A549 treated with AZD2906 at 1 μM for 4 hours (cell line): ENCODE measurements at places on chromosomes 6 and 20. TPM values are rescaled to one million over a fixed set of nuclear protein-coding genes. Genes with fewer than 3 reads are reported as not detected.

Gene RIPPLY2
- total RNA-seq = 0.33 to 0.70 TPM (median 0.38 TPM) in 5 replicates

Gene EBF4
- total RNA-seq = 2.2 to 3.3 TPM (median 3.2 TPM) in 5 replicates

Gene ACSS2
- total RNA-seq = 9.1 to 9.9 TPM (median 9.7 TPM) in 5 replicates

Gene ZNF165
- 0.74 to 0.99 TPM (median 0.85 TPM) in 5 replicates for total RNA-seq

Gene C20orf144
- 0.08 to 0.13 TPM (median 0.11 TPM) in 3 of 5 replicates, not detected in the others for total RNA-seq

Gene APCDD1L
- total RNA-seq = 0.03 to 0.20 TPM (median 0.06 TPM) in 5 replicates

Gene E2F1
- total RNA-seq = 22.1 to 28.8 TPM (median 28.2 TPM) in 5 replicates

Gene TREML4
- total RNA-seq = not detected in 5 replicates

Gene TBX18
- total RNA-seq = 18.9 to 21.7 TPM (median 20.3 TPM) in 5 replicates

Gene PGC
- 0.09 to 0.38 TPM (median 0.16 TPM) in 5 replicates for total RNA-seq

Gene KCNS1
- total RNA-seq = not detected in 5 replicates

Gene ME1
- total RNA-seq = 34.9 to 43.2 TPM (median 37.2 TPM) in 5 replicates

Gene PROKR2
- not detected in 5 replicates for total RNA-seq

Gene SDCBP2
- total RNA-seq = 1.4 to 2.4 TPM (median 1.8 TPM) in 5 replicates

Gene DDR1
- 56.9 to 64.4 TPM (median 63.5 TPM) in 5 replicates for total RNA-seq

Gene SLC17A2
- total RNA-seq = not detected in 5 replicates

Gene CD83
- total RNA-seq = 1.5 to 2.3 TPM (median 1.7 TPM) in 5 replicates

Gene RSPH4A
- total RNA-seq = 0.12 to 0.20 TPM (median 0.15 TPM) in 5 replicates

Gene MYBL2
- total RNA-seq = 77.2 to 82.4 TPM (median 77.9 TPM) in 5 replicates

Gene HLA-DRB5
- not detected in 5 replicates for total RNA-seq

Gene HDGFL1
- total RNA-seq = not detected in 5 replicates

Gene GSTA1
- 0.07 TPM in 1 of 5 replicates, not detected in the others for total RNA-seq

Gene PACRG
- 0.06 to 0.18 TPM in 2 of 5 replicates, not detected in the others for total RNA-seq

Gene MOXD1
- 1.3 to 1.7 TPM (median 1.5 TPM) in 5 replicates for total RNA-seq

Gene CLPSL2
- 0.53 to 2.0 TPM (median 1.00 TPM) in 5 replicates for total RNA-seq

Gene VGLL2
- total RNA-seq = not detected in 5 replicates

Gene RBPJL
- total RNA-seq = not detected in 5 replicates

Gene TSBP1
- not detected in 5 replicates for total RNA-seq

Gene FOXP4
- 18.3 to 27.7 TPM (median 25.9 TPM) in 5 replicates for total RNA-seq

Gene OR2J3
- total RNA-seq = not detected in 5 replicates

Gene TP53TG5
- total RNA-seq = not detected in 5 replicates

Gene SPTLC3
- 0.01 to 0.08 TPM (median 0.02 TPM) in 5 replicates for total RNA-seq

Gene RNASET2
- total RNA-seq = 13.2 to 17.4 TPM (median 14.7 TPM) in 5 replicates

Gene TFAP2C
- 10.9 to 12.8 TPM (median 11.7 TPM) in 5 replicates for total RNA-seq

Gene PLAGL1
- 6.7 to 8.5 TPM (median 7.0 TPM) in 5 replicates for total RNA-seq

Gene CBFA2T2
- 4.4 to 6.2 TPM (median 5.6 TPM) in 5 replicates for total RNA-seq

Gene MICB
- total RNA-seq = 5.8 to 6.5 TPM (median 6.2 TPM) in 5 replicates

Gene MED20
- 11.8 to 18.5 TPM (median 14.9 TPM) in 5 replicates for total RNA-seq

Gene PEX6
- 6.2 to 9.7 TPM (median 9.3 TPM) in 5 replicates for total RNA-seq

Gene CRISP2
- total RNA-seq = not detected in 5 replicates

Gene HNF4A
- 17.2 to 20.0 TPM (median 19.8 TPM) in 5 replicates for total RNA-seq

Gene PKIB
- total RNA-seq = 0.53 to 0.94 TPM (median 0.63 TPM) in 5 replicates

Gene IL17F
- total RNA-seq = not detected in 5 replicates

Gene KHDC3L
- total RNA-seq = not detected in 5 replicates

Gene KCNK16
- not detected in 5 replicates for total RNA-seq

Gene DNAAF9
- total RNA-seq = 5.7 to 7.1 TPM (median 6.6 TPM) in 5 replicates

Gene BTN1A1
- total RNA-seq = not detected in 5 replicates

Gene HDDC2
- 93.1 to 95.4 TPM (median 95.2 TPM) in 5 replicates for total RNA-seq

Gene CGA
- 0.34 to 0.58 TPM (median 0.37 TPM) in 5 replicates for total RNA-seq

Gene COL12A1
- 3.9 to 6.2 TPM (median 4.8 TPM) in 5 replicates for total RNA-seq

Gene CST2
- 0.84 to 1.6 TPM (median 1.4 TPM) in 5 replicates for total RNA-seq
